ENCODE measurements at places on chromosomes 12 and 14. TPM values are rescaled to one million over a fixed set of nuclear protein-coding genes. Genes with fewer than 3 reads are reported as not detected.

MGST1 gene
- 0.31 TPM for total RNA-seq

SLC17A8 gene
- total RNA-seq = 1.2 TPM

TCL1B gene
- total RNA-seq = not detected

CLEC4C gene
- total RNA-seq = not detected

HNRNPA1 gene
- total RNA-seq = 524 TPM

TAS2R10 gene
- total RNA-seq = 5.5 TPM
